Bronchial smooth muscle cell (primary cell): ENCODE measurements at places on chromosomes 1 and 21. TPM values are rescaled to one million over a fixed set of nuclear protein-coding genes. Genes with fewer than 3 reads are reported as not detected.

KRTAP19-4 gene
- not detected in 2 replicates for total RNA-seq

TPTE gene
- total RNA-seq: not detected in 2 replicates

GNB1 gene
- 62.3 and 70.6 TPM in 2 replicates for total RNA-seq

IL10 gene
- not detected in 2 replicates for total RNA-seq
